ENCODE measurements at places on chromosomes 7 and 10.

GRCh38 chr10:48418189-48418788 is 111.8 kb downstream of the MAPK8 start:
- DNase-seq: no peak

DNA sequence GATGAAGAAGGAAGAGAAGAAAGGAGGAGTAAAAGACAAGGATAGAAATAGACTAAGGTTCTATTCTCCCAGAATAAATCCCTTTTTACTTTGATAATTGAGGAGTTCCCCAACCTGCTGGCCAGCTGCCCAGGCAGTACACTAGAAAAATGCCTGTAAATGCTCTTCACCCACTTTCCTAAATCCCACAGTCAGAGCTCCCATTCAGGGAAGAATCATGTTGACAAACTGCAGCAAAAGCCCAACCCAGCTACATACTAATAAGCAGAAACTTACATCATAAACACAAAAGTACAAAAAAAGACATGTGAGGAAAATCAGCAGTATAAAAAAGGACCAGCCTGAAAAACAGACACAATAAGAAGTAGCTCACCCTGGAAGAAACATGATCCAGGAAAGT is 15.8 kb upstream of the KDM7A start:
- no peak for DNase-seq

DNA sequence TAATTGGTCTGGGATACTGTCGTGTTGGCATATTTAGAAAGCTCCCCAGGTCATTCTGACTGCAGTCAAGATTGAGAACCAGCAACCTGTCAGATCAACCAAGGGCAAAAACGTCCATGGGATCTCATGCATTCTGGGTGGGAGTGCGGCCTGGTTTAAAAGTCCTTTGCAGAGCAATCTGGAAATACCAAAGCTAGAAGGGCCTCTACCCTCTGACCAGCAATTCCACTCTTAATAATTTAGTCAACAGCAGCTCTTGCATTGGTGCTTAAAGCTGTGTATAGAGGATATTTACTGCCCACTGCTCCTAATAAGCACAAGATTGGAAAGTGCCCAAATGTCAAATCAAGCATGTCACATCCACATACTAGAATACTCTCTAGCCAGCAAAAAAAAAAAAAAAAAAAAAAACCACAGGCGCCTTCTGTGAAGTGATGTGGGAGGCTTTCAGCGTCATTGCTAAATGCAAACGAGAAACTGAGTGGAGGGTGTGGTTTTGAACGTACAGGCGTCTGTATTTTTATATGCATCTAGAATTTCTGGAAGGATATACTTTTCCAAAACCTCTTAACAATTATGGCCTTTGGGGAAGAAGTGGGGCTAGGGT is 44.8 kb upstream of the HSPA12A start:
- DNase-seq: no peak

GRCh38 chr10:13973742-13974141 is 357.0 kb downstream of the FRMD4A start:
- DNase-seq: no peak

GRCh38 chr10:103540722-103541121 is 47.2 kb downstream of the NEURL1 start:
- peak; percentile 19 for DNase-seq

- DNase-seq: no peak
These were observed 188.6 kb upstream of the GDF10 start for GRCh38 chr10:47111329-47111862.

DNA sequence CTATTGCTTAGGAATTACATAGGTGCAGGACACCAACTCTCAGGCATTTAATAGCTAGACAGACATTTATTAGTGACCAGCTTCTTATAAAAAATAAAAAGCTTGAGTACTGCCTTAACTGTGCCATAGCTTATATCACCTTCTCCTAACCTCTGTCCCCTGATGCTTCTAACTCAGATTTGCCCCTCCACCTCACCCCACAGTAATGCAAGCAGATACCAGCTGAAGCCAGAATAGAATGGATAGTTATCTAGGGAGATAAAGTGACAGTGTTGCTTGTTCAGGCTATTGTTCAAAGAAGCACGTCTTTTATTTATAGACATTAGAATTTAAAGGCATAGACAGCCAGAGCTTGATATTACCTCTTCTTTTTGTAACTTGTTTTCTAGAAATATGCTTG is 99.6 kb upstream of the GLCCI1 start:
- no peak for DNase-seq

DNA sequence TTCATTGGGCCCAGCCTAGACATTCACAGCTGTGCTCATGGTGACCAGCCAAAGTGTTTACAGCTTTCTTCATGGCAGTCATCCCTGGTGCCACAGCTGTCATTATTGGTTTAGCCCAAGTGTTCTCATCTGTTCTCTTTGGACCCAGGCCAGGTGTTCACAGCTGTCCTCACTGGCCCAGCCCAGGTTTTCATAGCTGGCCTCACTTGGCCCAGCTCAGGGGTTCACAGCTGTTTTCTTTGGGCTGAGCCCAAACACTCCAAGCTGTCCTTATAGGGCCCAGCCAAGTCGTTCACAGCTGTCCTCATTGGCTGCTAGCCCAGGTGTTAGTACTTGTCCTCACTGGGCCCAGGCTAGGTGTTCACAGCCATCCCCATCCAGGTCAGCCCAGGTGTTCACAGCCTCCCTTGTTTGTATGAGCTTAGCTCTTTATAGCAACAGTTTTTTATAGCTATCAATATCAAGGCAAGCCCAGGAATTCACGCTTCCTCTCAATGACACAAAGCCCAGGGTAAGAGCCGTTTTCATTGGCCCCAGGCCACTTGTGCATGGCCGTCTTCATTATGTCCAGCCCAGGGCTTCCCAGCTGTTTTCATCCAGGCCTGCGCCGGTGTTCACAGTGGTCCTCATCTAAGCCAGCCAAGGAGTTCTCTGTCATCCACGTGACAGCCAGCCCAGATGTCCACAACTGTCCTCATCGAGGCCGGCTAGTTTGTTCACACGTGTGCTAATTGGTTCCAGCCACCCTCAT is 11.6 kb downstream of the FRG2B start:
- no peak for DNase-seq

DNA sequence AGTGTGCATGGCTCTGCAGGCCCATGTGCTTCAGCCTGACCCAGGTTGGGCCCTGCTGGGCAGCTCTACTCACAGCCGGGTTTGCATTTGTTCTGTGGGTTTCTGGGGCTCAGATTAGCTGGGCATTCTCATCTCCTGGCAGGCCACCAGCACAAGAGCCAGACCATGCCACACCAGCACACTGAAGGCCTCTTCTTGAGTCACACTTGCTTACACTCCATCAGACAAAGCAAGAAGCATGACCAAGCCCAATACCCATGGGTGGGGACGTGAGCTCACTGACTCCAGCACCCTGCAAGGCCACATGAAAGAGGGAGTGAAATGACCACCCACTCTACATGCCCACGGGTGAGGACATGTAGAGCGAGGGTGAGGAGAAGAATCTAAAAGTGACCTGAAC is 257.8 kb upstream of the PPP2R2D start:
- DNase-seq: no peak

GRCh38 chr7:71782051-71782450 is 630.1 kb downstream of the CALN1 start:
- DNase-seq: no peak

- DNase-seq: no peak
These were observed 18.0 kb downstream of the FKBP6 start for GRCh38 chr7:73345951-73346350.

DNA sequence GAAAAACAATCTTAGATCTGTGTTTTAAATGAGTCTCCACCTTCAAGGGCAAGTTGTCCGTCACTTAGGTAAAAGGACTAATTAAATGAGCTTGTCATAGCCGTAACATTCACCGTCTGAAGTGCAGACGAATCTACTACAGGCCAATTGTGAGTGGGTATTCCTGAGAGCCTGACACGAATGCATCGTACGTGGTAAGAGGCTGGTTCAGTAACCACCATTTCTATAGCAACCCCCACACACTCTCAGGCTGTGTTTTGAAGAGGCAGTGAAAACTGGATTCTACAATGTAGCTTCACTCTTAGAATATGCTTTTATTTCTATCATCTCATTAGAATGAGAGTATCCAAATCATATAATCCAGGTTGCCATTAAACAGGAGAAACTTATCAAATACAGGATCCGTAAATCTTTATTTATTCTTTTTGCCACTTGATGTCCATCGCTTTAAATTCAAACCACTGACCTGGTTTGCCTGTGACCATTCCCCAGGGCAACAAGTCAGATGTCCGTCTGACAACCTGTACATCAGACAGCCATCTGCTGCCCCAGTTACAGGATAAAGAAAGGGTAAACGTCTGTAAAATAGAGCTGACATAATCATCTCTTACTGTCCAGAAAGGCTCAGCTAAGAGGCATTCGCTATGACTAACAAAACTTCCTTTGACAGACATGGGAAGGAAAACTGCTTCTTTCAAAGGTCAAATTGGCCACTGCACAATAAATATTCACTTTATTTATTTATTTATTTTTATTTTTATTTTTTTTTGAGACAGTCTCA is 70.3 kb upstream of the NMT2 start:
- no peak for DNase-seq

DNA sequence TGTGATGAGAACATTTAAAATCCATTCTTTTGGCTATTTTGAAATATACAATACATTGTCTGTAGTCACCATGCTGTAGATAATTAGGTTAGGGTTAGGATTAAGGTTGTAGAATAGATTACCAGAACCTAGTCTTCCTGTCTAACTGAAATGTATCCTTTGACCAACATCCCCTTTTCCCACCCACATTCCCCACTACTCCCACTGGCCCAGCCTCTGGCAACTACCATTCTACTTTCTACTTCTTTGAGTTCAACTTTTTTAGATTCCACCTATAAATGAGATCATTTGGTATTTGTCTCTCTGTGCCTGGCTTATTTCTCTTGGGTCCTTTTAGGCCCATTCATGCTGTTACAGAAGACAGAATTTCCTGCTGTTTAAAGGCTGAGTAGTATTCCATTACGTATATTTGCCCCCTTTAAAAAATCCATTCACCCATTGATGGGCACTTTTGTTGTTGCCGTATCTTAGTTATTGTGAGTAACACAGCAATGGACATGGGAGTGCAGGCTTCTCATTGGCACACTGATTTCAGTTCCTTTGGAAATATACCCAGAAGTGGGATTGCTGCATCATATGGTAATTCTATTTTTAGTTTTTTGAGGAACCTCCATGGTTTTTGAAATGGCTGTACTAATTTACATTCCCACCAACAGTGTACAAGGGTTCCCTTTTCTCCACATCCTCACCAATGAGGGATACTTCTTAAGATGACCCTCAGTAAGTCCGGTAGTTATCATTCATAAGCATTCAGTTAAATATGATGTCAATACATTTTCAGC is 104.0 kb downstream of the RALA start:
- DNase-seq: no peak

- DNase-seq: no peak
These were observed 683.3 kb downstream of the GRM8 start for GRCh38 chr7:126569402-126569801.

GRCh38 chr10:43172645-43173044 is 34.4 kb downstream of the CSGALNACT2 start:
- DNase-seq: no peak

DNA sequence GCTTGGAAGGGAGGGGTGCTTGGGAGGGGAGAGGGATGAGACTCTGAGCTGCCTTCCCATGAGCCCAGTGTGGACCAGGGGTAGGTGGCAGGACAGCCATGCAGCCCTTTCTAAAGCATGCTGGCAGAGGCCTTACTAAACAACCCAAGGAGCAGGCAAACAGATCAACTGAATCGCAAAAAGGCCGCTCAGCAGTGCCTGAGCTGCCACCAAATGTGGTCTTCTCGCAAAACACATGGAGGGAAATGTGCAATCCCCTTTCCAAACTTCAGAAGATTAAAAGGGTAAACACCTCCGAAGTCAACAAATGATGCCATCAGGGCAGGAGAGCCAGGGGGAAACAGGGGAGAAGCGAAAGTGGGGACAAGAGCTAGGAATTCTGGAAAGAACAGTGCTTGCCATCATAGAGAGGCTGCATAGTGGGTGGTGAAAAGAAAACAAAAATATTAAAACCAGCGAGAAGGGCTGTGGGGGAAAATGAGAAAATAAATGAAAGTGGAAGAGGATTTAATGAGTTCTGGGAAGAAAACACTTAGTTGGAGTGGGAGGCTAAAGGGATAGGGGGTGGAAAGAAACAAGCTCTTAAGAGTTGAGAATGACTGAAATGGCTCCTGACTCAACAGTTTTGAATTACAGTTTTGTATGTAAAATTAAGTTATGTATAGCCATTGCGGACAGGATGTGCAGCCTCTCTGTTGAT is 62.2 kb upstream of the ZNF32 start:
- DNase-seq: no peak

GRCh38 chr10:31944071-31944433 is 15.4 kb upstream of the ARHGAP12 start:
- DNase-seq: no peak

DNA sequence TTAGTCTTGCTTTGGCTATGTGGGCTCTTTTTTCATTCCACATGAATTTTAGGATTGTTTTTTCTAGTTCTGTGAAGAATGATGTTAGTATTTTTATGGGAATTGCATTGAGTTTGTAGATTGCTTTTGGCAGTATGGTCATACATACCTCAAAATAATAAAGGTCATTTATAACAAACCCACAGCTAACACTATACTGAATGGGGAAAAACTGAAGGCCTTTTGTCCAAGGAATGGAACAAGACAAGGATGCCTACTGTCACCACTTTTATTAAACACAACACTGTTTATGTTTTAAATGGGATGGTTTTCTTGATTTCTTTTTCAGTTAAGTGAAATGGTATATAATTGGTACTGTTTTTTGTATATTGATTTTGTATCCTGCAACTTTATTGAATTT is 84.3 kb downstream of the CCDC7 start:
- no peak for DNase-seq

- no peak for DNase-seq
These were observed 58.5 kb downstream of the WDFY4 start for GRCh38 chr10:48742891-48743860.

DNA sequence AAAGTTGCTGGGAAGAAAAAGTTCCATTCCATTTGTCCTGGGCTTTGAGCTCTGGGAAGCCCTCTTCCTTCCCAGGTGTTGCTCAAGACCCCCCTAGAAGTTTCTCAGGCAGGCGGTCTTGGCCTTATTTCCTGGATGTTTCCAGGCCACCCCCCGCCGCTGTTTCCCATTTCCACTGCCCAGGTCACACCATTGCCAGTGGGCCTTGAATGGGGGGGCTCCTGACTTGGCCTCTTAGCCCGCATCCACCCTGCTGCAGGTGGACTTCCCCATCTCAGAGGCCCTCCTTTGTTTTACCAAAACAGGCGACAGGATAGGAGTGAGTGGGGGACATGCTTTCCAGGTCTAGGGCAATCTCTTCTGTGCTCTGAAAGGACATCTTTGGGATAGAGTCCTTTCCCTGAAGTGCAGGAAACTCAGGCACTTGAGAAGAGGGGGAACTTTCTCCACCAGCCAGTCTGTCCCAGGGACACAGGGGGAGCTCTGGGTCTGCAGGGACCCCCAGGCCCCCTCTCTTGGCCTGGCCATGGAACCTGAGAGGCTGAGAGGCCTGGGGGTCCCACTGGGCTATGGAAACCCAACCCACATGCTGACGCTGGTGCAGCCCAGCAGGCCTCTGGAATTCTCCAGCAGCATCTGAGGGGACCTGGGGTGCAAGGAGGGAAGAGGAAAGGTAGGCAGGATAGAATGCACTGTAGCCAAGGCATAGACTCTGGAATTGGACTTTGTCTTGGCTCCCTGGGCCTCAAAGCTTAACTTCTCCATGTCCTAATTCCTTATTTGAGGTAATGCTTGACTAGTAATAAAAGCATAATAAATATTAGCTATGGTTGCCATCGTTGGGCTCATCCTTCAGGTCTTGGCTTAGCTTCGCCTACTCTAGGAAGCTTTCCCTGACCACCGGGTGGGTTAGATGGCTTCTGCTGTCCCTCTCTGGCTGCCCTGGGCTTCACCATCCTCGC is 17.6 kb downstream of the NEURL1 start:
- no peak for DNase-seq
